ENCODE measurements at places on chromosomes 1 and 21.

GRCh38 chr21:45317398-45318145 is 29.9 kb upstream of the POFUT2 start:
- peak; percentile 92 for DNase-seq

- DNase-seq: no peak
These were observed 85.3 kb upstream of the RGS4 start for GRCh38 chr1:162983671-162984425.

GRCh38 chr1:186212568-186213224 is 162.4 kb downstream of the TPR start:
- peak; percentile 94 for DNase-seq

- DNase-seq: no peak
These were observed 91.0 kb upstream of the MAP1LC3C start for GRCh38 chr1:242089911-242090310.

DNA sequence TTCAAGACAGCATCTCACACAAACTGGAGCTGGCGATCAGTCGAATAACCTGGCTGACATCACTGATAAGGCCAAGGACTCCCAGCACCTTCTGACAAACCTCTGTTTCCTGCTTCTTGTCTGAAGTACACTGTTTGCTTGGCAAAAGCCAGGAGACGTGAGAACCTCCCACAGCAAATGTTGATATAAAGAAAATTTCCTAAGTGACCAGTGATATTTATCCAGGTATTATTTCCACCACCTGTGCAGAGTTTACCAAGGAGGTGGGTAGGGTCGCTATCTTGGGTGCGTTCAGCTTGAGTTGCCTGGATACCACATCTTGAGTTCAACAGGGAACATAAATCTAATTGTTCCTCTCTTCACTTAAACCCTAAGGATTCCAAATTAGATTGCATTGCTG is 72.9 kb downstream of the SETD4 start:
- no peak for DNase-seq

DNA sequence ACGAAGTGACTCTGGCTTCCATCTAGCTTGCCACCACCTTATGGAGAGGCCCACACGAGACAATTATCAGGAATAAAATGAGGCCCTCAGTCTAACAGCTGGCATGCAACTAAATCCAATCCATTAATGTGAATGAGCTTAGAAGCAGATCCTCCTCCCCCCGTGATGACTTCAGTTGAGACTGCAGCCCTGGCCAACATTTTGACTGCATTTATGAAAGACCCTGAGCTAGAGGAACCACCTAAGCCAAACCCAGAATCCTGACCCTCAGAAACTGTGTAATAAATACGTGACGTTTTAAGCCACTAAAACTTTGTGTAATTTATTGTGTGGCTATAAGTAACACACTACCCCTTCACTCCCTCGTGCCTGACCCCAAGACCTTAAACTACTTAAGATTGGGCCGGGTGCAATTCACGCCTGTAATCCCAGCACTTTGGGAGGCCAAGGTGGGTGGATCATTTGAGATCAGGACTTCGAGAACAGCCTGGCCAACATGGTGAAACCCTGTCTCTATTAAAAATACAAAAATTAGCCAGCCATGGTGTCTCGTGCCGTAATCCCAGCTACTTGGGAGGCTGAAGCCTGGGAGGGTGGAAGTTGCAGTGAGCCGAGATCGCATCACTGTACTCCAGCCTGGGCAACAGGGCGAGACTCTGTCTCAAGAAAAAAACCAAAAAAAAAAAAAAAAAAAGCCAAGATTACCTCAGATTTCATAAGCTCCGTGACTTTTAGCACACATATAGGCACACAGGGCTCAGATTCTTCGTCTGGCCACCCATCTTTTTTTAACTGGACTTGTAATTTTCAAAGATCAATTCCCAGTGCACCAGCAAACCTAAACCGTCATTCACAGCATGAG is 72.5 kb downstream of the ENAH start:
- no peak for DNase-seq

DNA sequence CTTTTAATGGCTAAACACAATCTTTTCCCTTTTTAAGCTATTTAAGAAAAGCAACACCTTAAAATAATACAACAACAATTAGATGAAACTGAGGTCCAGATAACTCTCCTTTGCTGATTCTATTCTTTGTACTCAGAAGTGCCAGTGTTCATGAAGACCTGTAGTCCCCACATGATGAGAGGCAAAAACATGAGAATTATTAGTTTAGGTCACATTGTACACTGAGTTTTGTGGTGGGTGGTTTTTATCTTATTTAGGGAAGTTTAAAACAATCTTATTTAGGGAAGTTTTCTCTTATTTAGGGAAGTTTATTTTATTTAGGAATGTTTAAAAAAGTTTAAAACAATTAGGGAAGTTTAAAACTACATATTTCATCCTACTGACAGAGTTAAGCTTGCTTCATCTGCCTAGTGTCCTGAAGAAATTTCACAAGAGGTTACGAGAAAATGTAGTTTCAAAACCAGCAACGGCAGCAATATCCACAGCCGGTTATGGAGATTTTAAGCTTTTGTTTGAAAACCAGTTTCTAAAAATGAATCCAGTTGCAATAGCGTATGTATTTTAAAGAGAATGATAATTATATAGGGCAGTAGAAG is 7.8 kb upstream of the OR14I1 start:
- no peak for DNase-seq

DNA sequence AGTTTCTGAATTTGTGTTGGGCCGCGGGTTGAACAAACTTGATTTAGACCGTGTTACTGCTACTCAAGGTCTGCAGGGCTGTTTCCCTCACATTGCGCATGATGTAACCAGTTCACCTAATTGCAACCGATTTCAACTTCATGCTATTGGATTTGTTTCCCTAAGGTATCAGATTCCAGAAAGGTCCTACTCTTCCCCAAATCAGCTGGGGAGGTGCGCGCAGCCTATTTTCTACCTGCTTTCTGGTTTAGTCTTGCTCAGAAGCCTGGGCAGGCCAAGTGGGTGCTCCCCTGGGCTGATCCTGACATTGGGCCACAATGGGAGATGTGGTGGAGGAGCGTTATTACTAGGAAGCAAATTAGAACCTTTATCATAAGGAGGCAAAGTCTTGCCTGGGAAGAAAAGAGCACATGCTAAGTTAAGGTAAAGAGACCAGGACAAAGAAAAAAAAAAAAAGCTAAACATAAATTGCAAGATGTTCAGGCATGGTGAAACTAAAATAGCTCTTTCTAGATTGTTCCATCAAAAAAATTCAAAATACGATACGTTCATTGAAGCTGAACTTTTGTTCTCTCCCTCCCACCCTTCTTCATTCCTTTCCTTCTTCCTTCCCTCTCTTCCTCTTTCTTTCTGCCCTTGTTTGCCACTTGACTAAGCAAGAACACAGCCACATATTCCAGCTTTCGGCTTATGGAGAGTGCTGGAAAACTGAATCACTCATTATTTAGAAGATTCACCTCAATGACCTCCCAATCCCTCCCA is 28.8 kb upstream of the TARBP1 start:
- DNase-seq: no peak

GRCh38 chr1:53603431-53603830 is 135.5 kb downstream of the GLIS1 start:
- DNase-seq: no peak

DNA sequence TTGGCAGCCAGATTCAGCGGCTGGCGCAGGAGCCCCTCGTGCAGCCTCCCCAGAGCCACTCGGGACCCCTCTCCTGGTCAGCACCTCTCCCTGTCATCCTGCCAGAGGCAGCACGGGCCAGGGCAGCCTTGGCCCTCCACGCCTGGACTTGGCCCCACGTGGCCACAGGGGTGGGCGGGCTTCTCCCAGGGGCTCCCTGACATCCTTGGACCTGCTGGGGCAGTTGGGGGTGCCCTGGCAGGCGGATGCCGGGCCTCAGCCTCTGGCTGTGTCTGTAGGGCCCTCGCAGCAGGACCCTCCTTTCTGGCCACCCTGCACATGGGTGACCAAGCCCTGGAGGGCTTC is 60.2 kb downstream of the MORN1 start:
- no peak for DNase-seq

GRCh38 chr1:199466961-199467360 is 560.5 kb upstream of the NR5A2 start:
- no peak for DNase-seq

- DNase-seq: peak; percentile 92
These were observed 7.0 kb upstream of the GPR88 start for GRCh38 chr1:100530880-100531487.

- DNase-seq: peak; percentile 89
These were observed 33.3 kb upstream of the KCNE1 start for GRCh38 chr21:34545079-34545884.
